ENCODE measurements at places on chromosomes 4 and X.
A peak's percentile ranks its signal among the peaks of the same experiment; 100 is the strongest.

GRCh38 chr4:148539387-148539786 is 97.2 kb upstream of the NR3C2 start:
- no peak overlapping the region for H3K4me3 ChIP-seq
- H3K27ac ChIP-seq, result no peak overlapping the region
- no peaks in the 10 kb centered on the region for H3K4me1 ChIP-seq
- no peaks in the 10 kb centered on the region for H3K27me3 ChIP-seq
- no peaks in the 10 kb centered on the region for H3K36me3 ChIP-seq

DNA sequence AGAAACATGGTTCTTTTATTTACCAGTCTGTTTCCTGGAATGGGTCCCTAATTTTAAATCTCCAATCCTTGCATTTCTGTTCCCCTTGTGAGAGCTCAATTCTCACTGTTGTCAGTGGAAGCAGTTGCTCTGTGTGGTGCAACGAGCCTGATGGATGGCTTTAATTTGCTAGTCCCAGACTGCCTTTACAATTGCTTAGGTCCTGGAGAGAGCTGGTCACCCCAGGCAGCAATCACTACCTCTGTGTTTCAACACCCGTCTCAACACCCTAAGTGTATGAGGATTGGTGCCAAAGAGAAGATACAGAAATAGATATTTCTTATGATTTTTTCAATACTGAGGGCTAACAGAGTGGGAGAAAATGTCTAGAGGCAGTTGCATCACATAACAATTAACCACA is 873.8 kb downstream of the GLUD2 start:
- DNase-seq, result no peak
- H3K27me3 ChIP-seq, result no peaks in the 10 kb centered on the region
- no peaks in the 10 kb centered on the region for H3K36me3 ChIP-seq
- no peak overlapping the region for H3K27ac ChIP-seq
- no peak overlapping the region for H3K4me3 ChIP-seq

GRCh38 chrX:111445485-111445884 is 33.5 kb upstream of the DCX start:
- H3K27ac ChIP-seq, result no peak overlapping the region
- no peaks in the 10 kb centered on the region for H3K36me3 ChIP-seq
- H3K4me1 ChIP-seq, result no peaks in the 10 kb centered on the region
- H3K4me3 ChIP-seq, result no peak overlapping the region

DNA sequence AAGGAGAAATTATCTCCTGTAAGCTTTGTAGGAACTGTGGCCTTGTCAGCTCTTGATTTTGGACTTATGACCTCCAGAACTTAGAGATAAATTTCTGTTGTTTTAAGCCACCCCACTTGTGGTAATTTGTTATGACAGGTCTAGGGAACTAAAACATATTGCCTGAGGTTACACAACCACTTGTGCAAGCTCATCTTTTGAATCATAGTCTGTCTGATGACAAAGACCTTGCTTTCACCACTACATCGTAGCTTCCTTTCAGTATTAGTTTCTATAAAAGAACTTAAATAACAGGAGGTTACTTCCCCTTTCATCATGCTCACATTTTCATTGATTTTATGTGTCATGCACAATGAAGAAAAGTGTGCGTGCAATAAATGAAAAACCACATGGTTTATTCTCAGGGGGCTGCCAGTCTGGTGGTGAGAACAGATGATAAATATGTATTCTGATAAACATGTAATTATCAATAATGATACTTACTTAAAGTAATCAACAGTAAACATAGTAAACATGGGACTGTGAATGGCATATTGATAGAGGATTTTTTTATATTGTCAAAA is 690.0 kb upstream of the HS3ST1 start:
- H3K27ac ChIP-seq, result no peak overlapping the region
- H3K4me1 ChIP-seq, result no peaks in the 10 kb centered on the region
- H3K27me3 ChIP-seq, result no peaks in the 10 kb centered on the region
- DNase-seq, result no peak

DNA sequence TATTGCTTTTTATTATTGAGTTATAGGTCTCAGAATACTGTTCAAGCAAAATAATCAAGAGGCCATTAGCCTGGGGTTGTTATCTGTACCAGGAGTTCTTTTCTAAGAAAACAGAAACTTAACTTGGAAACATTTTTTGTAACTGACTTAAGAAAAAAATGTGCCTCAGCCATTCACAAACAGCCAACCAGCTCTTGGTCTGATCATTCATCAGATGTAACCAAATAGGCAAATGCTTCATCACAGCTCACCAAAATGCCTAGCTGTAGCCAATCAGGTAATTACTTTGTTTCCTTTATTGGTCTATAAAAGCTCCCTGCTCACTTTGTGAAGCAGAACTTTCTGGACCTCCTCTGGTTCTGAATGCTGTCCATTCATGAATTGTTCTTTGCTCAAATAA is 387.7 kb downstream of the FAT4 start:
- no peak for DNase-seq
- no peak overlapping the region for H3K27ac ChIP-seq
- H3K36me3 ChIP-seq, result no peaks in the 10 kb centered on the region
- no peaks in the 10 kb centered on the region for H3K27me3 ChIP-seq

DNA sequence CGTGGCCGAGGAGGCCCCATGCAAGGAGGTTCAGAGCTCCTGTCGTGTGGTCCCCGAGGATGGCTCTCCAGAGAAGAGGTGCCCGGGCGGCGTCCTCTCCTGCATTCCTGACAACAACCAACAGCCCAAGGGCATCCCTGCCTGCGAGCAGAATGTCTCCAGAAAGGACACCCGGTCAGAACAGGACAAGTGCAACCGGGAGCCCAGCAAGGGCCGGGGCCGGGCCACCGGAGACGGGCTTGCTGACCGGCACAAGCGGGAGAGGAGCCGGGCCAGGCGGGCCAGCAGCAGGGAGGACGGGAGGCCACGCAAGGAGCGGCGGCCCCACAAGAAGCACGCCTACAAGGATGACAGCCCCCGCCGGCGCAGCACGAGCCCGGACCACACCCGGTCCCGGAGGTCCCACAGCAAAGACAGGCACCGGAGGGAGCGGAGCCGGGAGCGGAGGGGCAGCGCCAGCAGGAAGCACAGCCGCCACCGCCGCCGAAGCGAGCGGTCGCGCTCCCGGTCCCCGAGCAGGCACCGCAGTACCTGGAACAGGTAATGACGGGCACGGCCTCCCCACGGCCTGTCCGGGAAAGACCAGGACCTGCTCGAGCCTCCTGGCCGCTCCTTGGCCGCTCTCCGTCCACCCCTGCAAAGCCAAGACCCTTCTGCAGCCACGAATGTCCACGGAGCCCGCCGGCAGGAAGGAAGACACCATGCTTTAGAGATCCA is 9.8 kb downstream of the AKAP17A start:
- peaks cover 78% of the 10 kb centered on the region for H3K36me3 ChIP-seq
- no peak overlapping the region for H3K27ac ChIP-seq
- no peak overlapping the region for H3K4me3 ChIP-seq
- H3K4me1 ChIP-seq, result no peaks in the 10 kb centered on the region
- no peak for DNase-seq

GRCh38 chr4:2781911-2782310 is 11.0 kb upstream of the SH3BP2 start:
- DNase-seq, result peak; percentile 25
- no peak overlapping the region for H3K4me3 ChIP-seq
- no peaks in the 10 kb centered on the region for H3K27me3 ChIP-seq
- H3K4me1 ChIP-seq, result no peaks in the 10 kb centered on the region
- no peaks in the 10 kb centered on the region for H3K36me3 ChIP-seq

GRCh38 chr4:77538144-77538543 is 67.5 kb upstream of the CXCL13 start:
- H3K36me3 ChIP-seq, result no peaks in the 10 kb centered on the region
- peaks cover 8% of the 10 kb centered on the region for H3K4me1 ChIP-seq

DNA sequence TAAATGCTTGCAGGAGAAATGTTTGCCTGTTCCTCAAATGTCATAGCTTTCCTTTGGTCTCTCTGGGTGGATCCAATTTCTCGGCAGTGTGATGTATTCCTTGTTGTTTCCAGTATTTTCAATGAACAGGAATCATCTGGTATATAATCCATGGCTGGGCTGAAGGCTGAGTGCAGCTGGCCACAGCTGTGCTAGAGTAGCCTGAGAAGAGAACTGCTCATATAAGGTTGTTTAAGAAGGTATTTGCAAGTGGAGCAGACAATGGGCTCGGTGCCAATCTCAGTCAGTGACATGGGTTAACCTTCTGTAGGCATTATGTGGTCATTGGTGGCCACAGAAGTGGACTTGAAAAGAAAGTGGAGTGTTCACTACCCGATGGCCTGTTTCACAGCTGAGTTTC is 390.3 kb downstream of the SPRY1 start:
- H3K4me3 ChIP-seq, result no peak overlapping the region
- H3K27me3 ChIP-seq, result no peaks in the 10 kb centered on the region
- DNase-seq, result peak; percentile 64

GRCh38 chr4:19266566-19266965 is 985.1 kb upstream of the SLIT2 start:
- no peaks in the 10 kb centered on the region for H3K4me1 ChIP-seq
- no peak for DNase-seq
- H3K27ac ChIP-seq, result no peak overlapping the region
- H3K4me3 ChIP-seq, result no peak overlapping the region
- H3K36me3 ChIP-seq, result no peaks in the 10 kb centered on the region

- no peaks in the 10 kb centered on the region for H3K4me1 ChIP-seq
- no peaks in the 10 kb centered on the region for H3K36me3 ChIP-seq
- H3K4me3 ChIP-seq, result no peak overlapping the region
Measured at GRCh38 chrX:103212749-103213457, 2.0 kb upstream of the BEX4 start.

GRCh38 chr4:7777871-7778509 is 161.7 kb downstream of the AFAP1 start:
- peaks cover 14% of the 10 kb centered on the region for H3K4me1 ChIP-seq
- no peaks in the 10 kb centered on the region for H3K27me3 ChIP-seq
- peaks cover 48% of the 10 kb centered on the region for H3K36me3 ChIP-seq
- H3K27ac ChIP-seq, result no peak overlapping the region
- no peak overlapping the region for H3K4me3 ChIP-seq
- DNase-seq, result no peak

DNA sequence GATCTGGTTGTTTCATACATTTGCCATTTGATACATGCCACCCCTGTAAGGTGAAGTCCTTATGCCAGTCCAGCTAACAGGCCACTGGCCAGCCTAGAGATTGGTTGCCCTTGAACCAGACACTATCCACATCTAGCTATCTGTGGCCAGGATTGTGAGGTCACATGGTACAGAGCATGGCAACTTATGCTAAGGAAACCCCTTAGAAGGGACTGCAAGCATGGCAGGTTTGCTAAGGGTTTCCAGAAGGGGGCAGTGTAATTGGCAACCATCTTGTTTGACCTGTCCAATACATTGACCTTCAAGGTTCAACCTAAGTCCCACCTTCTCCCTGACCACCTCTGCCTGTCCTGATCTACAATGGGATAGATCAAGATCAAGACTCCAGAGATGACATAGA is 47.5 kb downstream of the SMC1A start:
- peaks cover 8% of the 10 kb centered on the region for H3K36me3 ChIP-seq
- no peak overlapping the region for H3K27ac ChIP-seq
- no peak for DNase-seq
- H3K4me3 ChIP-seq, result no peak overlapping the region
- no peaks in the 10 kb centered on the region for H3K4me1 ChIP-seq

DNA sequence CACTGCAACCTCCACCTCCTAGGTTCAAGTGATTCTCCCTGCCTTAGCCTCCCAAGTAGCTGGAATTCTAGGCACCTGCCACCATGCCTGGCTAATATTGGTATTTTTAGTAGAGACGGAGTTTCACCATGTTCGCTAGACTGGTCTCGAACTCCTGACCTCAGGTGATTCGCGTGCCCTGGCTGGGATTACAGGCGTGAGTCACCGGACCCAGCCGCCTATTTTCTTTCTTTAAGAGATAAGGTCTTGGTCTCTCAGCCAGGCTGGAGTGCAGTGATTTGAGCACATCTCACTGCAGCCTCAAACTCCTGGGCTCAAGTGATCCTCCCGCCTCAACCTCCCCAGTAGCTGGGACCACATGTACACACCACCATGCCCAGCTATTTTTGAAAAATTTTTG is 166.5 kb downstream of the DHRSX start:
- DNase-seq, result no peak
- H3K4me3 ChIP-seq, result no peak overlapping the region
- H3K27me3 ChIP-seq, result no peaks in the 10 kb centered on the region
- H3K36me3 ChIP-seq, result no peaks in the 10 kb centered on the region
- H3K27ac ChIP-seq, result no peak overlapping the region

DNA sequence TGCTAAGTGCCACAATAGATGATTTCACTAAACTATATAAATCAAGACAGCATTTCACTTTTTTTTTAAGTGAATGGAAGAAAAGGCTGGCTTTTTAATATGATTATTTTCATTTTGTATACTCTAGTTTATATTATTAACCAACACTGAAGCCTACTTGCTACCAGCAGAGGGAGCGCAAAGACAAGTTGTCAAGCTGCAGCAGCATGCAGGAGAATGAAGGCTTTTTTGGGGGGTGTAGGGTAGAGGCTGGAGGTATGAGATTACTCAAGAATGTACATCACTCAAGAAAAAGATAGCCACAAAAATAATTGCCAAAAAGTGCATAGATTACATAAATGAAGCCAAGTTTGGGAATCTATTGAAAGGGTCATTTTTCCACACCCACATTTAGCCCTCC is 519.5 kb downstream of the FGF13 start:
- no peak overlapping the region for H3K4me3 ChIP-seq
- H3K27ac ChIP-seq, result no peak overlapping the region
- no peaks in the 10 kb centered on the region for H3K36me3 ChIP-seq

DNA sequence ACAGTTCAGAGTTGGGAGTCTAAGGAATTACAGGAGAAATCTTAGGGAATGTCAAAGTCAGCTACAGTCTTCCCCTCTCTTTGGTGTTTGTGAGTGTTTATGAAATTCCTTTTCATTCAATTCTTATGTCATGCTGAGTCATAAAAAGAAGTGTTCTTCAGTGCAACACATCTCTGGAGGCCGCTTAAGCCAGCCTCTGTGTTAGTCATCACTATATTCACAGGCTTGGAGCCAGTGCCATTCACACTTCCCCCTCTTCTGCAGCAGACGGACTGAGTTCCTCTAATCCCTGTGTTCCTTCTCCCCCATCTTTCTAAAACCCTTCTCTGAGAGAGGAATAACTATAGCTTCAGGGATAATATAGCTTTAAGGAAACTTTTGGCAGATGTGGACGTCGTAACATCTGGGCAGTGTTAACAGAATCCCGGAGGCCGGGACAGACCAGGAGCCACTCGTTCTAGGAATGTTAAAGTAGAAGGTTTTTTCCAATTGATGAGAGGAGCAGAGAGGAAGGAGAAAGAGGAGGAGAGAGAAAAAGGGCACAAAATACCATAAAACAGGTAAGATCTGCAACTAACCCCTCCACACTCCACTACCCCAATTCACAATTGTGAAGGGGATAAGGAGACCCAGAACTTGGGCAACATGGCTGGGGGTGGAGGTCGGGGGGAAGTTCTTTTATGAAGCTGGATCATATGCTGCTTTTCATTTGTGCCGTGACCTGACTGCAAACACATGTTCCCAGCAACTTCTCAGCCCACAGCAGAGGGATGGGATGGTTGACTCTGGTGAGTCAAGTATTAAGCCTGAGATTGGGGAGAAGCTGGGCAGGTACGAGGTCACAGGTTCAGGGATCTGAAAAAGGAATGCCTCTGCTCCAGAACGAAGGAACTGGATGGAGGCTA is at the start of gene SRPX2:
Gene SRPX2, plus strand, starts transcription at position 244 of the 905 bp plus-strand sequence. CDS start 2,124 bp downstream, outside the sequence.
- no peaks in the 10 kb centered on the region for H3K27me3 ChIP-seq
- no peak within 1 kb of the TSS for H3K27ac ChIP-seq
- H3K4me1 ChIP-seq, result peaks cover 20% of the 10 kb centered on the region
- peak within 1 kb of the TSS; percentile 23 for H3K4me3 ChIP-seq
- no peaks in the 10 kb centered on the region for H3K36me3 ChIP-seq
